Lung (tissue), 17 donors: ENCODE measurements at places on chromosomes 2 and 18. TPM values are rescaled to one million over a fixed set of nuclear protein-coding genes. Genes with fewer than 3 reads are reported as not detected.

The MREG gene
- 30.2 TPM for total RNA-seq

The DSG4 gene
- not detected for total RNA-seq

The GPR155 gene
- total RNA-seq, result 3.3 TPM

The TUBA3D gene
- total RNA-seq, result not detected

The TRIM43B gene
- total RNA-seq, result not detected

The CLIP4 gene
- total RNA-seq, result 28.7 TPM

The CAPN14 gene
- total RNA-seq, result 0.26 TPM

The CCDC93 gene
- 33.3 TPM for total RNA-seq

The ATP6V1B1 gene
- 1.4 TPM for total RNA-seq

The PLEKHH2 gene
- total RNA-seq, result 26.9 TPM

The HOXD3 gene
- 2.5 TPM for total RNA-seq

The NAT8 gene
- not detected for total RNA-seq

The C2orf66 gene
- total RNA-seq, result not detected

The ARHGEF33 gene
- total RNA-seq, result 0.64 TPM

The UGT1A10 gene
- not detected for total RNA-seq

The CACNB4 gene
- total RNA-seq, result 8.1 TPM

The DYNAP gene
- not detected for total RNA-seq

The ANKRD29 gene
- total RNA-seq, result 47.6 TPM

The ALPG gene
- total RNA-seq, result 1.2 TPM

The NDUFB3 gene
- total RNA-seq, result 71.5 TPM

The SERPINB4 gene
- not detected for total RNA-seq

The KCNG2 gene
- total RNA-seq, result 0.80 TPM

The CABYR gene
- 0.98 TPM for total RNA-seq

The OTX1 gene
- total RNA-seq, result 0.11 TPM

The LRP2 gene
- total RNA-seq, result 39.5 TPM

The PNKD gene
- total RNA-seq, result 119 TPM

The PLCD4 gene
- total RNA-seq, result 4.7 TPM

The DPYSL5 gene
- total RNA-seq, result 0.09 TPM

The EVA1A gene
- total RNA-seq, result 35.8 TPM

The MRO gene
- total RNA-seq, result 0.71 TPM

The KIF5C gene
- 0.77 TPM for total RNA-seq

The DIPK1C gene
- total RNA-seq, result not detected

The VWA3B gene
- total RNA-seq, result 17.8 TPM

The BAZ2B gene
- total RNA-seq, result 60.3 TPM

The ITGB6 gene
- 46.3 TPM for total RNA-seq

The QPCT gene
- total RNA-seq, result 9.1 TPM

The CPS1 gene
- total RNA-seq, result 5.0 TPM

The HOXD11 gene
- not detected for total RNA-seq

The TEX44 gene
- total RNA-seq, result not detected

The LOXHD1 gene
- total RNA-seq, result 1.9 TPM

The NTSR2 gene
- total RNA-seq, result not detected

The VWC2L gene
- total RNA-seq, result 0.25 TPM

The IL18R1 gene
- 7.5 TPM for total RNA-seq

The TEKT4 gene
- 7.7 TPM for total RNA-seq

The STK17B gene
- 35.8 TPM for total RNA-seq

The CFAP53 gene
- 7.1 TPM for total RNA-seq

The TLX2 gene
- not detected for total RNA-seq

The ZNF804A gene
- total RNA-seq, result 0.17 TPM

The SERPINE2 gene
- 61.4 TPM for total RNA-seq

The KCNS3 gene
- 18.2 TPM for total RNA-seq
